ENCODE measurements at places on chromosomes 1 and 21. TPM values are rescaled to one million over a fixed set of nuclear protein-coding genes. Genes with fewer than 3 reads are reported as not detected.

TFF3 gene
- total RNA-seq, result not detected

SPRR1A gene
- total RNA-seq, result not detected

KPRP gene
- total RNA-seq, result not detected

DNA sequence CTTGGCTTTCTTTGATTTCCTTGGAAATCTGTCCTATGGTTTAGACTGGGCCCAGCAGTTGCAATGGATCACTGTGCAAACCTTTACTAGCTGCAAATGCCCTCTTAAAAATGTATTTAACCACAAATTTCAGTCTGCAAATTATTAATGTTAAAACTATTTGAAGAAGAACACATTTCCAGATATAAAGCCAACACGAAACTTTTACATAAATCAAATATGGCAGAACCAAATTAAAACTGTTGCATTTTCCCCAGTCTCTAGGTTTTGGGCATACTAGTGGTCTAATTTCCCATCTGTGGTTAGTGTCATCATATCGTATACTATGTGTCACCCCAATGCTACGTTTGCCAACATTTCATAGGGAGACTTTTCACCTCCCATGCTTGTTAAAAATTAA lies 52.3 kb downstream of the HMCN1 start:
- no peak for DNase-seq

DNA sequence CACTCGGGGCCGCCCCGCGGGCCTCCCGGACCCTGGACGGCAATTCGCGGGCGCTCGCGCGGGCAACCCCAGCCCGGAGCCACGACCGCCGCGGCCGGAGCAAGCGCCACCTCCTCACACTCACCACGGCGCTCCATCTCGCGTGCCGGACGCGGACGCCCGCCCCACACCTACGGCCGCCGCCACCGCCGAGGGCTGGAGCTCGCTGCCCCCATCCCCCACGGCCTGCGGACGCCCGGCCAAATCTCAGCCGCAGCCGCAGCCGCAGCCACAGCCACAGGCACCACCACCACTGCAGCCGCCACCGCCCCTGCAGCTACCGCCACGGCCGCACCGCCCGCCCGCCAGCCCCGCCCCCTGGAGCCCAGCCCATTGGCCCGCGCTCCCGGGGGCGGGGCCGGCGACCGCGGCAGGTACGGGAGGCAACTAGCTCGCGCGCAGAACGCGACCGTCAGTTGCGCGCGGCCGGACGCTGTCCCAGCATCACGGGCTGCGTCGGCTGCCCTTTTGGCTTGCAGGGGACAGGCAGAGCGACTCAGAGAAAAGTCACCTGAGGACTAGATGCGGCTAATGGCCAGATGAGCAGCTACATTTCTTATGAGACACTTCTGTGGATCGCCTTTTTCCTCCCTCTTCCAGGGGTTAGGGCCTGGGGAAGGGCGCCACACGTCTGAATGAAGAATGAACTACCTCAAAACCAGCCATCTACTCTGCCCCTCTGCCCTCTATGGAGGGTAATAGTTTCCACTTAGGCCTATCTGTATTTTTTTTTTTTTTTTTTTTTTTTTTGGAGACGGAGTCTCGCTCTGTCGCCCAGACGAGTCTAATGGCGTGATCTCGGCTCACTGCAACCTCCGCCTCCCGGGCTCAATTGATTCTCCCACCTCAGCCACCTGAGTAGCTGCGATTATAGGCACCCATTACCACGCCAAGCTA lies at the start of gene ARHGAP29:
ARHGAP29 (minus strand) TSS at position 294 of the 936 bp plus-strand sequence. CDS start 5,973 bp downstream, outside the sequence.
- peak; percentile 72 for DNase-seq

DNA sequence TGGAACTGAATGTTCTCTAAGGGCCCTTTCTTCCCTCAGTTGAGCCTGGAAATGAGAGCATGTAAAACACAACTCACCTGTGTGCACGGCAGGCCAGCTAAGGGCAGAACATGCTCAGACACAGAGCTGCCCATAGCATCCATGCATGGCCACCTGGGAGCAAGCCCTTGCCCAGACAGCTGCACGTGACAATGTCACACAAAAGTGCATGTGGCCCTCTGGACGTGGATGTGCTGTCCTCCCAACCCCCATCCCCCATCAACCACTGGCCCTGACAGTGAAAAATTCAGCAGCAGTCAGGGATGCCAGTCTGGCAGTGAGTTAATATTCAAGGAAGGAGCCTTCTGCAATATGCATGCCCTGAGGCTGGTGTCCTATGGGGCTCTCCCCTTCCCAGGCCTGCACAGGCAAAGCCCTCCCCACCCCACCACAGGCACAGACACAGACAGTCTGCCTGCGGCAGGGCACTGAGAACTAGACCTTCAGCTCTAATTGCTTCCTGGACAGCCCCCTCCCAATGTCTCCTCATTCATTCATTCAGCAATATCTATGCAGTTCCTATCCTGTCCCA lies 14.6 kb upstream of the COL16A1 start:
- DNase-seq, result no peak

DNA sequence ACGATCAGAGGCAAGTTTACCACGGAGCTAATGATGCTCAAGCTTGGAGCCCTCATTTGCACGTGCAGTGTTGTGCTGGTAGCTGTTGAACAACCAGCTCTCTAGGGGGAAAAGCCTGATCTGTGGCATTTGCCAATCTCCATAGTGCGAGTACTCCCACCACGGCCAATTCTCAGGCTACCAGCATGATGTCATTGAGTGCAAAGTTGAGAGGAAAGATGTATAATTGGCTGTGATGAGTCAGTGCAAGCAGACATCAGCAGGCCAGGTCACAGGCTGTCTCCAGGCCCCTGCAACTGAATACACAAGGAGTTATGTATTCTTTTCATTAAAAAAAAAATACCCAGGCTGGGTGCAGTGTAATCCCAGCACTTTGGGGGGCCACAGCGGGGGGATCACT lies 233.1 kb upstream of the VAMP3 start:
- DNase-seq, result no peak

- DNase-seq, result no peak
These were observed 101.8 kb downstream of the PRDM16 start for GRCh38 chr1:3170561-3171453.

DNA sequence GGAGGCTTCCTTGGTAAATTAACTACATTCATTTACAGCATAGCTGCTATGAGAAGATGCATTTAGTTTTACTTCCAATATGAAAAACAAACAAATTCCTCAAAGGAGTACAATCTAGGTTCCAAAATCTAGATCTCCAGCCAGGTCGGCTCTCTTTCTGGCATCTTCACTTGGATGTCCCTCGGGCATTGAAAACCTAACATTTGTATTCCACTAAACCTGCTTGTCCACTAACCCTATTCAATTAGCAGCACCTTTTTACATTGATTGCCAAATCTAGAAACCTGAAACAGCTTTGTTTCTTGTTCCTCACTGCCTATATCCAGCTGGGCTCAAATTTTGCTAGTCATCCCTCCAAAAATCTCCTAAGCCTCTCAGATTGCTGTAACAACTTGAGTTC lies 14.3 kb upstream of the CXADR start:
- DNase-seq, result no peak

GRCh38 chr1:47724432-47724999 lies 272.7 kb downstream of the TRABD2B start:
- DNase-seq, result no peak

Data from activated naive CD4-positive, alpha-beta T cell treated with anti-CD3 and anti-CD28 coated beads, Interleukin-2, amount 50 U/mL, for 72 hours (primary cell).